ENCODE measurements at places on chromosomes 1 and 21. TPM values are rescaled to one million over a fixed set of nuclear protein-coding genes. Genes with fewer than 3 reads are reported as not detected.

The CYP4B1 gene
- polyA plus RNA-seq: 0.28 TPM

The VSIG8 gene
- polyA plus RNA-seq: 0.12 TPM

The TTC39A gene
- polyA plus RNA-seq: 7.7 TPM

The KCNA3 gene
- polyA plus RNA-seq: 0.33 TPM

The POGZ gene
- polyA plus RNA-seq: 50.8 TPM

The TNFAIP8L2 gene
- polyA plus RNA-seq: 2.6 TPM

The TMEM81 gene
- polyA plus RNA-seq: 2.5 TPM

The FAM43B gene
- 0.76 TPM for polyA plus RNA-seq

The TIMM17A gene
- polyA plus RNA-seq: 32.1 TPM

The IFI6 gene
- polyA plus RNA-seq: 47.6 TPM

The RGS7 gene
- polyA plus RNA-seq: 0.20 TPM

The OLFM3 gene
- 0.32 TPM for polyA plus RNA-seq

The CSF3R gene
- polyA plus RNA-seq: 2.2 TPM

The ESRRG gene
- 19.0 TPM for polyA plus RNA-seq

The C8B gene
- polyA plus RNA-seq: not detected

The SEC16B gene
- polyA plus RNA-seq: 11.2 TPM

The MMP23B gene
- polyA plus RNA-seq: 31.5 TPM
